ENCODE measurements at places on chromosomes 11 and 22.

GRCh38 chr11:126978911-126979310 lies 21.7 kb downstream of the KIRREL3 start:
- no peak for DNase-seq

GRCh38 chr22:41215926-41216325 lies 10.8 kb downstream of the L3MBTL2 start:
- no peak for DNase-seq

DNA sequence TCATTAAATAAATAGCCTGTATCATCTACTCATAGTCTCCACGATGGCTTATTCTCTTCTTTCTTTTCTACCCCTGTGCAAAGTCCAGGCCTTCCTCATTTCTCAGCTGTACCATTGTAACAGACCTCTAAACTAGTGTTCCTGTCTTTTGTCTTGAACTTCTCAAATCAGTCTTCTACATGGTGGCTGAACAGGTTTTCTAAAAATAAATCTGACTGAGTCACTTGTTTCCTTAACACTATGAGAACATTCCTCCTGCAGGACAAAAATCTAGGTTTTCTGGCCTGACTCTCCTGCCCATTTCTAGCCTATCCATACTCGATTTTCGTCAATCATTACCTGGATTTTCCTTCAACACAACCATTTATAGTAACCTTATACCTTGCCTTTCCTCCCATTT lies 1080.8 kb upstream of the TENM4 start:
- DNase-seq = no peak

DNA sequence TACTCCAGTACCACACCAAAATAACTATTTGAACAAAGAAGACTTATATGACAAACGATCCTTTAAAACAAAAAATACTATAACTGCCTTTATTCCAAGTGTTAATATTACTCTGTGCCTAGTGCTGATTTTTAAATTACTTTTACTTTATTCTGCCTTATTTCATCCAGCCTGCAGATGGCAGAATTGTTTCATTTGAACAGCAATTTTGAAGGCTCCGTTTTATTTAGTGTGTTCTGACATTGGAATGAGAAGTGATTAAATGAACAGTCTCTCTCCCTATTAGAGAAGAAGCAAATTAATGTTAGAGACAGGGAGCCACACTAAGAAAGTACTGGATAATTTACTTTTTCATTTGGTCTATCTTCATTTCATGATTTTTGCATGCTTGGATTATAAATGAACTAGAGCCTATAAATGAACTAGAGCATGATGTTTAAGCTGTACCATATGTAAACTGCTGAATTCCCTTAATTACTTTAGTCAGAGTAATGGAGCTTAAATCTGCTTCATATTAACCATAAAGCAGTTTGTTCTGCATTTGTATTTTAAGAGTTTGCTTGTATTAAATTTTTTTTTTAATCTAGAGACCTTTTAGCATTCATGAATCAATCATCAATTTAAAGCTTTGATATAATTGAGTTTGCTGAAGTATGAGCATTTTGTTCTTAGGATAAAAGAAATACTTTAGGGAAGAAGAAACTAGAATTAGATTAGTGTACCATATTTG lies 9.8 kb downstream of the PDHX start:
- DNase-seq = peak; percentile 37

GRCh38 chr11:8841899-8842298 lies 69.1 kb upstream of the AKIP1 start:
- DNase-seq = no peak

DNA sequence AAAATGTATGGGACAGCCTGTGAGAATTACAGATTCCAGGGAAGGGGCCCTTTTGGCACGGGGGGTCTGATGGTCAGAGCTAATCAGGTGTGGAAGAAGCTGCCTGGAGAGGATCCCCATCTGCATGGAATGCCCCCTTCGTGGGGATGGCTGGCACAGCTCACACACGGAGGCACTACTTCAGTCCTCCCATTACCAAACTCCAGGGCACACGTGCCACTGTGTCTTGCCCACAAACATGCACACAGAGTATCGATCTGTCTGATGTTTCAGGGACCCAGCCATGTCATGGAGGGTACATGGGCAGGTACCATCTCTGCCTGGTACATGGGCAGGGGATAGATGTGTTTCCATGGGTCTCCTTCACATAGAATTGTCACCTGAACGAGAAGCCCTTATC lies 14.7 kb downstream of the KCNQ1OT1 start:
- DNase-seq = no peak

GRCh38 chr22:39623603-39624500 lies 53.3 kb downstream of the CACNA1I start:
- DNase-seq = no peak

All from HFF-Myc (cell line).